ENCODE measurements at places on chromosomes 16 and 17.
A peak's percentile ranks its signal among the peaks of the same experiment; 100 is the strongest.

GRCh38 chr17:53420035-53420641 lies 402.6 kb upstream of the KIF2B start:
- DNase-seq = no peak

GRCh38 chr17:50328363-50329325 lies 17.3 kb upstream of the XYLT2 start:
- DNase-seq = no peak

DNA sequence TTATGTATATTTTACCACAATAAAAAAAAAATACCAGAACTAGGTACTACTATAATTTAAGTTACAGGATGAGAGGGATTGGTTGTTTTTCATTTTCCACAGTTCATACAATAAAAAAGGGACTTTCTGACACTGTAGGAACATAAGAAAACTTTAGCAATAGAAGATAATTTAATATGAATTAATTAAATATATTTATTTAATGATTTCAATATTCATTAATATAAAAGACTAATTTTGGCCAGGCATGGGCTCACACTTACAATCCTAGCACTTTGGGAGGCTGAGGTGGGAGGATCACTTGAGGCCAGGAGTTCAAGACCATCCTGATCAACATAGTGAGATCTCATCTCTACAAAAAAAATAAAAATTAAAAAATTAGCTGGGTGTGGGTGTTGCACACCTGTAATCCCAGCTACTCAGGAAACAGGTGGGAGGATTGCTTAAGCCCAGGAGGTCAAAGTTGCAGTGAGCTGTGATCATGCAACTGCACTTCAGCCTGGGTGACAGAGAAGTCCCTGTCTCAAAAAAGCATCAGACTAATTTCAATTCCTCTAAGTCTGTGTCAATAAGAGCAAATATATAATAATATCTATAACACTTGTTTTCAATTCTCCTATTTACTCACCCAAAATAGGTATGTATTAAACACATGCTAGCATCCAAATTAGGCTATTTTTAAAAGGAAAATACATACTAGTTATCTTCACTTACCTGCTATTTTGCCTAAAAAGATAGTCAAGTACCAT lies 79.6 kb downstream of the BRIP1 start:
- DNase-seq = no peak

DNA sequence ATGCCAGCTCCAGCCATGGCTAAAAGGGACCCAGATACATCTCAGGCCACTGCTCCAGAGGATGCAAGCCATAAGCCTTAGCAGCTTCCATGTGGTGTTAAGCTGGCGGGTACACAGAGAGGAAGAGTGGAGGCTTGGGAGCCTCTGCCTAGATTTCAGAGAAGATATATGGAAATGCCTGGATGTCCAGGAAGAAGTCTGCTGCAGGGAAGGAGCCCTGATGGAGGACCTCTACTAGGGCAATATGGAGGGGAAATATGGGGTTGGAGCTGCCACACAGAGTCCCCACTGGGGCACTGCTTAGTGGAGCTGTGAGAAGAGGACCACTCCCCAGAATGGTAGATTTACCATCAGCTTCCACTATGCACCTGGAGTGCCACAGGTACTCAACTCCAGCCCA lies 32.1 kb downstream of the RNF112 start:
- no peak for DNase-seq

GRCh38 chr17:40560592-40561293 lies 4.5 kb downstream of the CCR7 start:
- peak; percentile 61 for DNase-seq

DNA sequence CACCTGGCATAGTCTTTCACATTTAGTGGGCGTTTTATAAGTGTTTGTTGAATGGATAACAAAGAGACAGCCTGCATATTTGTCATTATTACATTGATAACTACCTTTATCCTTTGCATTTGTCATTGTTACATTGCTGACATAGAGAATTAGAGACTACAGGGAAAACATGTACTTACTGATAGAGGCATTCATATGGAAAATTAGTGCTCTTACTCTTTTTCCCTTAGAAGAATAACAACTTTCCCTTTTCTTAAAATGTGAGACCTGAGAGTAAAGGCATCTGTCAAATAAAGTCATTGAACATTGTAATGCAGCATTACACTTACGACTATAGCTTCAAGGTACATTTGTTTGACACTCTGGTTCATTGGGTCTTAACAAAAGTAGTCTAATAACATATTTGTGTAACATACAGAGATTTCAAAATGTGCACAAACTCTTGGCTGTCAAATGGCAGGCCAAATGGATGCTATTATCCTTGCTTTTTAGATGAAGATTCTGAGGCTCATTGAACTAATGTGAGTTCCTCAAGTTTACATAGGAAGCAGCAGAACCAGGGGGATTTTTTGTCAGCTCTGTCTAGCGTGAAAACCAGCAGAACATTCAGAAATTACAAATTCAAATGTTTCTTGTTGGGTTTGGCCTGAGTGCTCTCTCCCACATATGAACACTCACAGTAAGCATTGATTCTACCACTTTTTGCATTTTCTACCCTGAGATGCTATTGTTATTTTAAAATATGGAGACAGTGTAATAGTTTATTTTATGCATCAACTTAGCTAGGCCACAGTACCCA lies 28.5 kb downstream of the SMIM36 start:
- DNase-seq = no peak

DNA sequence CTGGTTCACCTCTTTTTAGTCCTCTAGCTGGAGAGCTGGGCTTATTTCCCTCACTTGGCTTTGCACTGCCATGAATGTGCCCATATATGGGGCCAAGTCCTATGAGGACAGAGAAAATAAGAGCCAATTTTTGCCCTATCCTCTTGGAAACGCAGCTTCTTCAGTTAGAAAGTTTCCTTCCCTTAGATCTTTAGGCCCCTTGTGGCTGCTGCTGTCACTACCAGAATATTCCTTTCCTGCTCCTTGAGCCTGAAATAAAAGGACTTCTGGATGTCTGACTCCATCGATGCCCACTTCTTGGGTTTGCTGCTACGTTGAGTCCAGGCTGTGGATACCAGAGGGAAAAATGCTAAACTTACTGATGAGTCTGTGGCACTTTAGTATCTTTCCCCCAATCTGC lies 487.1 kb downstream of the GRIN2A start:
- no peak for DNase-seq

GRCh38 chr16:4365014-4365406 lies 6.6 kb upstream of the VASN start:
- no peak for DNase-seq

- DNase-seq = peak; percentile 56
These were observed 33.8 kb downstream of the GTF3C1 start for GRCh38 chr16:27515874-27516353.

DNA sequence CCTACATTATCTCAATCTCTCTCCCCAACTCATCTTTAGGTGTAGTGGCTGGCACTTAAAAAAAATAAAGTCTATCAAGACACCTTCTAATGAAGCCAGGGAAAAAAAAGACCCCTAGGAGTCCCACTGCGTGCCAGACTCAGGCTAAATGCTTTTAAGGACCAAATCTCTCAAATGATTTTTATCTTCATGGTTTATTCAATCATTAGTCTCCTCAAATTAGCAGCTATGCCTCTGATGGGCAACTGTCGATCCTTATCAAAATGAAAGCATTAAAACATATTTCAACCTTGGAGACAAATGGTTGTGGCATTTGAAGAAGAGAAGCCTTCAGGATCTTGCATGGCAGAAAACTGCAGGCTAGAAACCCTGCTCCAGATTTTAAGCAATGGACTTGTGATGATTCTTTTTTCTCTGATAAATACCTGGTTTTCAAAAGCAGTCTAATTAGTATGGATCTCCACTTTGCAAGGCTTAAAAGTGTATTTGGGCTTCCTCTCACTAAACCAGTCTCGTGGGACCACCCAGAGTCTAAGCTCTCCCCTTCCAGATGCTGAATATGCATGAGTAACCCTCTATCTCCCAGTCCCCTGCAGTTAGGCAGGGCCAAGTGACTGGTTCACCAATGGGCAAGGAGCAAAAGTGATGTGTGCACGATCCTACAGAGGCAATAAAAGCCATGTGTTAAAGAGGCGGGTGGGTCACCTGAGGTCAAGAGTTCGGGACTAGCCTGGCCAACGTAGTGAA lies 14.9 kb downstream of the ITPRIPL2 start:
- no peak for DNase-seq

DNA sequence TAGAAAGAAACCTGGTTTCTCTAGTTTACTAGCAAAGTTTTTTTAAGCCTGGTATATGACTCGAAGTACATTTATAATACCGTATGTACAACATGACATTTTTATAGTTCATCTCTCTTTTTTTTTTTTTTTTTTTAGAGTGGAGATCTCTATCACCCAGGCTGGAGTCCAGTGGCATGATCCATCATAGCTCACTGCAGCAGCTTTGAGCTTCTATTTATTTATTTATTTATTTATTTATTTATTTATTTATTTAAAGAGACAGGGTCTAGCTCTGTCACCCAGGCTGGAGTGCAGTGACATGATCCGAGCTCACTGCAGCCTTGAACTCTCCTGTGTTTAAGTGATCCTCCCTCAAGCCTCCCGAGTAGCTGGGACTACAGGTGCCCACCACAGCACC lies 25.9 kb upstream of the VPS4A start:
- DNase-seq = no peak

DNA sequence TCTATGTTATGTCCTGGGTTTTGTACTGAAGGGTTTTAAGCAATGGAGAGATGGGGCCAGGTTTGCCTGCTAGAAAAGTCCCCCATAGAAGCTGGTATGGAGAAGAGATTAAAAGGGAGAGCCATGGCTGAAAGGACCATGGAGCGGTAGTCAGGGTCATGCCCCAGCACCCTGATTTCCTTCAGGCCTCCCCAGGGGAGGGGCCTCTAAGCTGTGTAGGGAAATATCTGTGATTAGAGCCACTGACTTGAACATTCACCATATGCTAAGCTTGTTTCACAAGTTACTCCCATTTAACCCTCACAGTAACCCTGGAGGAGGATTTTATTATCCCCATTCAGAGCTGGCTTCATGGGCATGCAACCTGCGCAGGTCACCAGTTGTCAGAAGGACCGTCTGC lies 3.8 kb upstream of the ATP2A3 start:
- no peak for DNase-seq

- no peak for DNase-seq
These were observed 10.6 kb downstream of the SLC16A3 start for GRCh38 chr17:82239401-82239925.

DNA sequence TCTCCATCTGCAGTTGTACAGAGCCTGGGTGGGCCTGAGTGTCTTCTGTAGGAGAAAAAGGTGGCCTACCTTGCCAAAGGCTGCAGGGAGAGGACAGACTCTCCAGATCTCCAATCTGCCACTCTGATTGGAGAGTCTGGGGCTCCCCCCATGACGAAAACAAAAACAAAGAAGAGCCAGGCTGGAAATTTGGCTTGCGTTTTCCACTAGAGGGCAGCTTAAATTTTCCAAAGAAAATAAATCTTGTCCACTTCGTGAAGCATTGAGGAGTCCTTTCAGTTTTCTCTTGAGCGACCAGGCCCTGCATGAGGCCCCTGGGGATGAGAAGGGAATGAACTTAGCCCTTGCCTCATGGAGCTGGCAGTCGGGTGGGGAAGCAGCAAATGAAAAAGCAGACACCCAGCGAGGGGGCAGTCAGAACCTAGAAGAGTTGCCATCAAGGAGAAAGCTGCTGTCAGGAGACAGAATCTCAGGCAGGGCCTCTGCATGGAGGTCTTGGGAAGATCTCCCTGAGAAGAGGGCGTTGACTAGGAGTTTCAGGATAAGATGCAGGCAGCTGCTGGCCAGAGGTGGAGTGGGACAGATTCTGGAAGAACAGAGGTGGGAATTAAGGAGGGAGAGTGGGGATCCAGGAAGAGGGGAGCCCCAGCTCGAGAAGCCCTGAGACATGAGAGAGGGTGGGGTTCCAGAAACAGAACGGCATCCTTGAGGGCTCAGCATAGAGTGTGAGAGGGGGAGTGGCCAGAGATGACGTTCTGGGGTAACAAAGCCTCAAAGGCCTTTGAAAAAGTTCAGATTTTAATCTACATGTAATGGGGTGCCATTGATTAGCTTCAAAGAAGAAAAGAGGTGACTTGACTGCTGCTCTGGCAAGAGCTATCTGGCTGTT lies 8.4 kb upstream of the SHCBP1 start:
- peak; percentile 65 for DNase-seq

- DNase-seq = peak; percentile 66
These were observed 39.2 kb upstream of the USP22 start for GRCh38 chr17:21082001-21082436.

DNA sequence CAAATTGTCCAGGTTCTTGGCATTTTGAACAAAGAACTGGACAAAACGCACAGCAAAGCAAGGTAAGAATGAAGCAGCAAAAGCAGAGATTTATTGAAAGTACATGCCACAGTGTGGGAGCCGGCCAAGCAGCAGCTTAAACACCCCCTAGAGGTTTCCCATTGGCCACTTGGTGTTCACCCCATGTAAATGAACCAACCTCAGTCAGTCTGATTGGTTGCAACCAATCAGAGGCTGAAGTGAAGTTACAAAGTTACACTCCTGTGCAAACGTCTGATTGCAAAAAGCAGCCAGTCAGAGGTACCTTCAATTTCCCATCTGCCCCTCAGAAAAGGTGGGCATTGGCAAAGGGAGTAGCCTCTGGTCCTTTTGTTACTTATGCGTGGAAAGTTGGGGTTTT lies 8.8 kb upstream of the ZNF263 start:
- peak; percentile 45 for DNase-seq

- DNase-seq = no peak
These were observed 10.8 kb upstream of the WSCD1 start for GRCh38 chr17:6059406-6059805.

GRCh38 chr17:57356719-57357391 lies 100.5 kb downstream of the MSI2 start:
- no peak for DNase-seq

DNA sequence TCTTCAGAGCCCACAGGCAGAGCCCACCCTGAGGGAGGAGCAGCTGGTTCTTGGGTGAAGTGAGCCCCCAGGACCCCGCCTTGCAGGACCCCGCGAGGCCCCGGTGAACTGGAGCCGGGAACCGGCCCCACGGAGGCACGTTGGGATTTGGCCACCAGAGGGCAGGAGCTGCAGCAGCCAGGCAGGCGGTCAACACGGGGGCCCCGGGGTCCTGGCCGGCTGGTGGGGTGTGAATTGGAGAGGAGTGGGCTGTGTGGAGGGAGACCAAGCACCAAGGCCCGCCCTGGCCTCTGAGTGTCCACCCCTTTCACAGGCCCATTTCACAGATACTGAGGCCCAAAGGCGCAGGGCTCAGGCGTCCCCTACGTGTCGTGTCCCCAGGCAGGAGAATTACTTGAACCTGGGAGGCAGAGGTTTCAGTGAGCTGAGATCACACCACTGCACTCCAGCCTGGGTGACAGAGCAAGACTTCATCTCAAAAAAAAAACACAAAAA lies 2.2 kb downstream of the DPEP1 start:
- DNase-seq = peak; percentile 62
